Cortex of kidney (tissue), 1 donor: ENCODE measurements at places on chromosomes 5 and 9.

- no peak for DNase-seq
Measured at GRCh38 chr5:76958991-76959767, 6.3 kb downstream of the CRHBP start.

DNA sequence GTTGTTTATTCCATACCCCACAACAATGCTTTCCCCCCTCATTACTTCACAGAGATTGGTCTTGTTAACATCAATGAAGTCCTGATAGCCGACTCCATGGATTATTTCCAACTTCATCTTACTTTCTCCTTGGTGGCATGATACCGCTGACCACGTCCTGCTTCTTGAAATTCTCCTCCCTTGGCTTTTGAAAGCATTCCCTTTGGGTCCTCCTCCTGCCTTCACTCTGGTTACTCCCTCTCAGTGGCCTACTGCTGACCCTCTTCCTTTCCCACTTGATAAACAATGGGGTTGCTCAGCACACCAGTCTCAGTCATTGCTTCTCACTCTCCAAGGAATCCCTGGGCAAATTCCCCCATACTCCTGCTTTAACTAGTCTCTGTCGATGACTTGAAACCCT lies 283.9 kb downstream of the SEC61B start:
- DNase-seq, result no peak

DNA sequence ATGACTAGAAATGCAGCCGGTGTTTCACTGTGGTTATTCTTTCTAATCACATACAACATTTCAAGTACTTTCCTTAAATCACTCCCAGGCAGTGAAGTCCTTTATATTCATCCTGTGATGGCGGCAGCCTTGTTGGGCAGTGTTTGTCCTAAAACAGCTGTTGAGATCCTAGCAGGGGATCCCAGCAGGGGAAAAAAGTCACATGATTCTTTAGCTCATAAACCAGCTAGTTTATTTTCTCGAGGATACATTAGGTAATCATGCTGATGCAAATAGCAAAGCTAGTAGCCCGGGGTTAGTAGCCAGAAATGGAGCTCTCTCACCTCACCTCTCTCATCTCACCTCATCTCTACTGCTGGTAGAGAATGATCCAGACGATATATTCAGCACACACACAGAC lies 70.5 kb downstream of the FOXD1 start:
- DNase-seq, result no peak

- DNase-seq, result no peak
Measured at GRCh38 chr9:34592895-34593601, 3.5 kb upstream of the CNTFR start.

DNA sequence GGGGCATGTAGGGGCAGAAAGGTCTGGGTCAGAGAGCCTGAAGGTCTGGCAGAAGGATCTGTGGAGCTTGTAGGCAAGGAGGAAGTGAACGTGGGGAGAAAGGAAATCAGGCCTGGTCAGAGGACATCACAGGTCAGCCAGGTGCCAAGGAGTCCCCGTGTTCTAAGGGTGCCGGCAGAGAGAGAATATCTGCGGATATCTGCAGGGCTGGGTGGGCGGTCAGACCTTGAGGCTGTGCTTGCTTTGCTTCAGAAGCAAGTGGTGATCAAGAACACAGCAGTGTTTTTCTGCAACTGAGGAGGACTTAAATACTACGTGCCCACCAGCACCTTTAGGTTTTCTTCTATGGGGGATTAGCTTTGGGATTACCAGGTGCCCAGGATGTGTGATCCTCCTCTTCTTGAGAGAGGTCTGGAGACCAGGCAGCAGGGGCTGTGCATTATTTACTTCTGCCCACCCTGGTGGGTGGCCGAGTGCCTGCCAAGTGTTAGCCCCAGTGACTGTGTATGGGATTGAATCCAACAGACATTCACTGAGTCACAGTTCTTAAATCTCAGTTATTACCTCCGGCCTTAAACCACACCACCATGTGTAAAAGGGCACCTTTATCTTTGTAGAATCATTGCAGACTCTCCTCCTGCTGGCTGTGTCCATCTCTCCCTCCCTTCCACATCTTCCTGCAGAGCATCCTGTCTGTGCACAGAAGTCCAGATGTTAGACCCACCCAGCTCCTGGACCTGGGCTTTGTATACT lies 12.5 kb upstream of the SHB start:
- no peak for DNase-seq

GRCh38 chr9:123657941-123658340 lies 272.0 kb downstream of the DENND1A start:
- DNase-seq, result no peak

DNA sequence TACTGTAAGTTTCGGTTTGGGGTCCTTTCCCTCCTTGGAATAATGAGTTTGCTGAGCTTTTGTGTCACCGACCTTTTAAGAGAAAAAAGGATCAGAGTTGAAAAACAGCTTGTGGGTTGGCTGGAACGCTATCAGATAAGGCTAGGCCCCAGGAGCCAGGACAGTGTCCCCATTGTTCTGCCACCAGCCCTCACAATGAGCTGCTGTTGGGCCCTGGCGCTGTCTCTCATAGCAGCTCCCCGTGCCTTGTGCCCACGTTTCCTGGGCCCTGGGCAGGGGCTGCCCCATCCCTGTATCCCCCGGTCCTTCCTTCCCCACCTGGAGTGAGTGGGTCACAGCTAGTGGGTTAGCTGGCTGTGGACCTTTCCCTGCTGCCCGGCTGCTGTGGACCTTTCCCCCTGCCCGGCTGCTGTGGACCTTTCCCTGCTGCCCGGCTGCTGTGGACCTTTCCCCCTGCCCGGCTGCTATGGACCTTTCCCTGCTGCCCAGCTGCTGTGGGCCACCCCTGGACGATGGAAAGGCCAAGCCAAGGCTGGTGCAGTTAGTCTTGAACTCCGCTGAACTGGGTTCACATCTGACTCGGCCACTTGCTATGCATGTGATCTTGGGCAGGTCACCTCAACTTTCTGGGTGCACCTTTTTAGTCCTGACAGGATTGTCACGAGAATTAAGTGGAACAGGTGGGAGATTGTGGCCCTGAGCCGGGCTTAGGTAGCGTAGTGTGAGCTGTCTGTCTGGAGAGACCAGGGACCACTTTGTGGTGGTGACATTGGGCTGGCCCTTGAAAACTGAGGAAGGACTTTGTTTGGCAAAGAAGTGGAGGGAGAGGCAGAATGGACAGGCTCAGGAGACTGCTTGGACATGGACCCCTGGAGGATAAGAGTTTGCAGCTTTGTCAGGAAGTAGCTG lies 99.5 kb downstream of the DAB2IP start:
- no peak for DNase-seq

GRCh38 chr5:146744068-146744745 lies 134.3 kb downstream of the PPP2R2B start:
- DNase-seq, result no peak

DNA sequence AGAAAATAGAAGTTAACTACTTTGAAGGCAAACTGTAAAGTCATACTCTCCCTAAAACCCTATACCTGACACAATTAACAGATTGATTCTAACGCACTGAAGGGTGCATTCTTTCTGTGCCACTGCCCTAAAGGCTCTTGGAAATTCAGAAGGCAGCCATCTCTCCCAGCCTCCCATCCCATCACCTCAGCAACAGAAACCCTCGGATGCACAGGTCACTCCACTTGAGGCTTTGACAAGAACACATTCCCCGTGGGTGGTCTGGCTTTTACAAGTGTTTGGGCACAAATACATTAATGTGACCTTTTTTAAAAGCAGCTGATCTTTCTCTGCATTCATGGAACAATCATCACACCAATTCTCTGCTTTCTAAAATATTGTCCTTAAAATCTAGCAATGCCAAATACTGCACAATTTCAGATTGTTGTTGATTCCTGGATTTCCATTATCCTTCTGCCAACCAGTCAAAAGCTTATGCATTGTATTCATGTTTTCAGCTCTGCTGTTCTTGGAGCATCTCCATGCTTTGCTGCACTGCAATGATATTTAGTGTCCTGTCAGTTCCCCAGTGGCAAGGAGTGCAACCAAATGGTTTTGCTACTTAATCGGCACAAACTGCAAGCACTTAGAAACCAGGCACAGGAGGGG lies 175.6 kb downstream of the TMEM161B start:
- DNase-seq, result no peak

GRCh38 chr5:93800988-93801811 lies 59.8 kb upstream of the POU5F2 start:
- DNase-seq, result no peak

- no peak for DNase-seq
Measured at GRCh38 chr9:33818847-33819500, 2.0 kb downstream of the UBE2R2 start.

DNA sequence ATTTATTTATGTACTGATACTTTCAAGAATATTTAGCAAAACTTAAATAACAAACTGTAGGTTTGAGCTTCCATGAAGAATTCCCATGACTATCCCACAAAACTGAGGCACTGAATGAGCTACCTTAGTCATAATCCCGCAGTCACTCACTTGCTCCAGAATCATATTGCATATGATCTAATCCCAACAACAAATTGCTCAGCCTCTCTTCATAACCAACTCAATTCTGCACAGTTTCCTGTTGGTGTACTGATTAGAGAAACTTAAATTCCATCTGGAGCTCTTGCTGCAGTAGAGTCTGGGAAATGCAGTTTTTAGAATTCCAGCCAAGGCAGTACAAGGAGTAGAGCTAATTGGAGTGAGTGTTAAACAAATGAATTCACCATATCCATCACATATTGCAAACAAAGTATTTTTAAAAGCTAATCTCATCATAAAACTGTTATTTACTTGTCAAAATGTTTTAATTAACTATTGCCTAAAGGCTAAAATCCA lies 35.7 kb upstream of the CDH18 start:
- DNase-seq, result no peak

- no peak for DNase-seq
Measured at GRCh38 chr5:140362875-140363630, 3.1 kb downstream of the SLC4A9 start.

- DNase-seq, result no peak
Measured at GRCh38 chr9:134867917-134868750, 12.5 kb upstream of the FCN2 start.

DNA sequence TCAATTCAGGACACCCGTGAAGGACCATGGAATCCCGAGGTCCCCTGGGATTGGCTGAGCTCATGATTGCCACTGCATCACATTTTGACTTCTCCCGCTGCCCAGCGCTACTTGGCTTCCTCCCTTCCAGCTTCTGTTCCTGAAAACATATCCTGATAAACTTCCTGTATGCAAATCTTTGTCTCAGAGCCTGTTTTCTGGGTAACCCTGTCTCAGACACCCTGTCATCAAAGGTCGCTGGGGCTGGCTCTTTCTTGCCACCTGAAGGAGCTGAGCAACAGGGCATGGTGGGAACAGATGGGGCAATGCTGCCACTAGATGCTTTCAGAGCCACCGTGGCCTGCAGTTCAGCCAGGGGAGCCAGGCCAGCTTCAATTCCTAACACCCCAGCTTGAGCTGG lies 154.3 kb upstream of the TBC1D2 start:
- DNase-seq, result no peak

GRCh38 chr5:36323926-36324781 lies 22.5 kb upstream of the RANBP3L start:
- no peak for DNase-seq

DNA sequence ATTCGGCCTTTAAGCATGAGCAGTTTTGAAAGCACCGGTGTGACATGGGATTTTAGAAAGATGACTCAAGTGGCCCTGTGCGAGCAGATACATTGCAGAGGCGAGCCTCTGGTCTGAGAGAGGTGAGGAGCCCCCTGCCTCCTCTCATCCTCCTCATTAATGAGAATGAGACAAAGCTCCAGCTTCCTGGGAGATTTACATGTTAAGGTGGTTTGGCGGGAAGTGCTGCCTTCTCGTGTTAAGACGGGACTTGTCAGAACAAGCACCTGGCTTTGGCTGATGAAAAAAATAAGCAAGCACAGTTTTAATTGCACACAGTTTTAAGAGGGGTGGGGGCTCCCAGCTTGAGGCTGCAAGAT lies 68.1 kb downstream of the ACTL7B start:
- no peak for DNase-seq

- DNase-seq, result no peak
Measured at GRCh38 chr9:22030101-22030598, 21.0 kb upstream of the CDKN2B start.

GRCh38 chr5:15203376-15203775 lies 296.6 kb upstream of the FBXL7 start:
- no peak for DNase-seq

DNA sequence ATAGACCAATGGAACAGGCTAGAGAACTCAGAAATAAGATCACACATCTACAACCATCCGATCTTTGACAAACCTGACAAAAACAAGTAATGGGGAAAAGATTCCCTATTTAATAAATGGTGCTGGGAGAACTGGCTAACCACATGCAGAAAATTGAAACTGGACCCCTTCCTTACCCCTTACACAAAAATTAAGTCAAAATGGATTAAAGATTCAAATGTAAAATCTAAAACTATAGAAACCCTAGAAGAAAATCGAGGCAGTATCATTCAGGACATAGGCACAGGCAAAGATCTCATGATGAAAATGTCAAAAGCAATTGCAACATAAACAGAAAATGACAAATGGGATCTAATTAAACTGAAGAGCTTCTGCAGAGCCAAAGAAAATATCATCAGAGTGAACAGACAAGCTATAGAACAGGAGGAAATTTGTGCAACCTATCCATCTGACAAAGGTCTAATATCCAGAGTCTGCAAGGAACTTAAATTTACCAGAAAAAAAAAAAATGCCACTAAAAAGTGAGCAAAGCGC lies 43.8 kb downstream of the MRPS27 start:
- DNase-seq, result no peak
